Gastroesophageal sphincter (tissue), 4 donors: ENCODE measurements at places on chromosomes 12 and 14. TPM values are rescaled to one million over a fixed set of nuclear protein-coding genes. Genes with fewer than 3 reads are reported as not detected.

Gene TMEM229B
- 0.94 TPM for total RNA-seq

Gene CLEC2A
- total RNA-seq: not detected

Gene CCDC177
- not detected for total RNA-seq

Gene HOXC12
- total RNA-seq: not detected

Gene GZMH
- total RNA-seq: not detected

Gene WNT1
- total RNA-seq: not detected

Gene MANSC1
- total RNA-seq: 31.2 TPM

Gene ZDHHC22
- 0.12 TPM for total RNA-seq

Gene FAIM2
- 3.4 TPM for total RNA-seq

Gene PMCH
- not detected for total RNA-seq

Gene RBP5
- total RNA-seq: 0.58 TPM

Gene PSMB11
- total RNA-seq: not detected

Gene LALBA
- not detected for total RNA-seq

Gene NRIP2
- total RNA-seq: 1.4 TPM

Gene BAZ1A
- 17.0 TPM for total RNA-seq

Gene ZNF385A
- 28.0 TPM for total RNA-seq

Gene DNAJC22
- total RNA-seq: not detected

Gene LRRK2
- total RNA-seq: 32.5 TPM

Gene PMEL
- total RNA-seq: 4.7 TPM

Gene SDR9C7
- total RNA-seq: not detected

Gene TAC3
- not detected for total RNA-seq

Gene B3GNT4
- not detected for total RNA-seq

Gene TC2N
- 23.0 TPM for total RNA-seq

Gene ATL1
- 17.2 TPM for total RNA-seq

Gene KLRF1
- not detected for total RNA-seq

Gene CLEC14A
- 36.7 TPM for total RNA-seq

Gene LHX5
- not detected for total RNA-seq

Gene CHPT1
- total RNA-seq: 48.8 TPM
